ENCODE measurements at places on chromosomes 13 and 19.
A peak's percentile ranks its signal among the peaks of the same experiment; 100 is the strongest.

- no peak for DNase-seq
Observed at GRCh38 chr19:41936416-41936850, 8.2 kb upstream of the ERFL start.

GRCh38 chr19:46426506-46427162 is 2.1 kb downstream of the PNMA8C start:
- DNase-seq, result no peak

- DNase-seq, result no peak
Observed at GRCh38 chr13:35614666-35615065, 138.2 kb upstream of the MAB21L1 start.

- DNase-seq, result no peak
Observed at GRCh38 chr19:4641132-4641531, 1.8 kb downstream of the TNFAIP8L1 start.

GRCh38 chr13:38430796-38431195 is 81.1 kb downstream of the UFM1 start:
- no peak for DNase-seq

GRCh38 chr19:39406656-39407409 is at the start of gene ZFP36:
TSS of gene ZFP36 (plus strand) at chr19:39406847. CDS start at chr19:39406905, 58 bp downstream.
- DNase-seq, result peak; percentile 88

GRCh38 chr13:105466376-105466775 is 1069.1 kb downstream of the EFNB2 start:
- no peak for DNase-seq

GRCh38 chr19:41861116-41861768 is 1.2 kb downstream of the RPS19 start:
- DNase-seq, result no peak

DNA sequence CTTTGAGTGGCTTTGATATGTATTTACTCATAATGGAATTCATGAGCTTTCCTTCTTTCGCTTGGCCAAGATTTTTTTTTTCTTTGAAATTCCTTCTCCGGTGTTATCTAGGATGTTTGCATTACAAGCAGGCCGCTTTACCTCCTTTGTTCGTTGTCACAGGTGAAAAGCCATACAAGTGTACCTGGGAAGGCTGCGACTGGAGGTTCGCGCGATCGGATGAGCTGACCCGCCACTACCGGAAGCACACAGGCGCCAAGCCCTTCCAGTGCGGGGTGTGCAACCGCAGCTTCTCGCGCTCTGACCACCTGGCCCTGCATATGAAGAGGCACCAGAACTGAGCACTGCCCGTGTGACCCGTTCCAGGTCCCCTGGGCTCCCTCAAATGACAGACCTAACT is 16.7 kb downstream of the KLF5 start:
- no peak for DNase-seq

- no peak for DNase-seq
Observed at GRCh38 chr13:57128909-57129308, 11.8 kb upstream of the PRR20A start.

DNA sequence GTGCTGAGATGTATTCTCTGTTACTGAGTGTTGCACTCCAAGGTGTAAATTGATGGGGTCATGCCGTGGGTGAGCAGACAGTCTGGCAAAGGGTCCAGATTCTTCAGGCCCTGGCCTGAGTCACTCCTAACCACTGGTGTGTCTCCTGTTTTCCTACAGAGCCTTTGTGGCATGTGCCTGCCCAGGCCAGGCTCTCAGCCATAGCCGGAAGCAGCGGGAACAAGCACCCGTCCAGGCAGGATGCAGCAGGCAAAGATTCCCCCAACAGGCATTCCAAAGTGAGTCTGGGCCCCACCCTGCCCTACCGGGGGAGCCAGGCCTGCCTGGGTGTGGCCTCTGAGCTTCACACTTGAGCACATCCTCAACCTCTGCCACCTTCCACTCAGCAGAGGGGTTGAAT is 61.9 kb downstream of the DPF1 start:
- no peak for DNase-seq
